ENCODE measurements at places on chromosomes 6 and 20.

DNA sequence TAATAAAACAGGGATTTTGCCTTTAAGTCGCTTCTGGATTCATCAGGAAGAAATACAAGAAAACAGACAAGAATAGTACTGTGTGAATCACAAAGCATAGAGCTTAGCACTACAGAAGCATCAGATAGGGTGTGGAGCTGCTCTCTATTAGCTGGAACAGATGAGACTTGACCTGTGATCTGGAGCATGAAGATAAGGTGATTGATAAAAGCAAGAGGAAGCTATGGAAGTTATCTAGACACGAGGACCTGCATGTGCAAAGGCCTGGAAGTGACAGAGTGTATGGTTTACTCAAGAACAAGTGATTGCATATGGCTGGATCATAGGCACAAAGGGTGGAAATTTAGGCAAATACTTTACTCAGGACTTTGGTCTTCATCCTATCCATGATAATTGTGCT, 112.9 kb upstream of the MLIP start:
- no peak for DNase-seq

DNA sequence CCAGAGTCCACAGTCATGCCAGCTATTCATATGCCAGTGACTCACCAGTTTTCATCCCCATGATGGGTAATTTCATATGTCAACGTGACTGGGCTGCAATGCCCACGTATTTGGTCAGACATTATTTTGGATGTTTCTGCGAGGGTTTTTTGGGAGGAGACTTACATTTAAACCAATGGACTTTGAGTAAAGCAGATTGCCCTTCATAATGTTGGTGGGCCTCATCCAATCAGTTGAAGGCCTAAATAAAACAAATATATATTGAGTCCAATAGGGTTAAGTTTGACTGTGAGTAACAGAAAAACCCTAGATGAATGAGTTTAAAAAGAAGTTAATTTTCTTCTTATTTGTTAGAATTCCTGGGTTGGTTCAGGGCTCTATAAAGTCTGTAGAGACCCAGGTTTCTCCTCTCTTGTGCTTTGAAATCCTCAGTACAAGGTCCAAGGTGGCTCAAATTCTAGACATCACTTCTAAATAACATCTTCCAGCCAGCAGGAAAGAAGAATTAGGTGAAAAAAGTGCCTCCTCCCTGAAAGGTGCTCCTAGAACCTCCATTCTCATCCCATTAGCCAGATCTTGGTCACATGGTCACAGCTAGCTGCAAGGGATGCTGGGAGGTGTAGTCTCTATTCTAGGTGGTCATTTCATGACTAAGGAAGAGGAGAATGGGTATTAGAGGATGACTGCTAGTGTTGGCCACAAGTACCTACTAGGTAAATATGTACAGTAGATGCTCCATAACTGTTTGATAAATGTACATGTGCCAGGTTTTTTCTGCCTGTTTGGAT, 16.7 kb upstream of the NEDD9 start:
- DNase-seq: no peak

- no peak for DNase-seq
These were observed 274.5 kb upstream of the NRSN1 start for GRCh38 chr6:23851522-23851921.

GRCh38 chr20:15654208-15654649, 919.0 kb downstream of the KIF16B start:
- peak; percentile 55 for DNase-seq

- no peak for DNase-seq
These were observed 23.9 kb upstream of the RALGAPA2 start for GRCh38 chr20:20736303-20736702.

GRCh38 chr6:88856566-88856965, 106.9 kb downstream of the RNGTT start:
- DNase-seq: peak; percentile 11

GRCh38 chr20:3777716-3778629, 3.3 kb downstream of the SPEF1 start:
- DNase-seq: no peak

GRCh38 chr20:16378712-16379370, 194.4 kb downstream of the KIF16B start:
- DNase-seq: no peak

DNA sequence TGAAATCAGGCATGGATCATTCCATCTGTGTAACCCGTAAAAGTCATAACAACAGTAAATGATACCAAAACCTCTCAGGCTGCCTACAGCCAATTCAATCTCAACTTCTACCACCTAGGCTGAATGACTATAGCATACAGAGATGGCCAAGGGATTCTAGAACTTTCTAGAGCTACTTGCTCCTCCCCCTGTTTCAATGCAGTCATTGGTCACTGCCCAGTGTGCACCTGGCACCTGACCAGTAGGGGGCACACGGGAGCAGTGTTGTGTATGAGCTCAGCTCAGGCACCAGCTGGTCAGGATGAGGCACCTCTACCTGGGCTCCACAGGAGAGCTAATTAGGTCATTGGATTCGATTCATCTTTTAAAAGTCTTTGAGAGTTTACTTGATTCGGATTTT, 86.2 kb downstream of the PLEKHG1 start:
- DNase-seq: no peak

- no peak for DNase-seq
These were observed 77.1 kb downstream of the CTNNBL1 start for GRCh38 chr20:37770908-37771307.

GRCh38 chr6:3251462-3252314, 7.1 kb upstream of the PSMG4 start:
- DNase-seq: peak; percentile 72

GRCh38 chr6:109182578-109182977, 87.3 kb downstream of the CEP57L1 start:
- DNase-seq: no peak

DNA sequence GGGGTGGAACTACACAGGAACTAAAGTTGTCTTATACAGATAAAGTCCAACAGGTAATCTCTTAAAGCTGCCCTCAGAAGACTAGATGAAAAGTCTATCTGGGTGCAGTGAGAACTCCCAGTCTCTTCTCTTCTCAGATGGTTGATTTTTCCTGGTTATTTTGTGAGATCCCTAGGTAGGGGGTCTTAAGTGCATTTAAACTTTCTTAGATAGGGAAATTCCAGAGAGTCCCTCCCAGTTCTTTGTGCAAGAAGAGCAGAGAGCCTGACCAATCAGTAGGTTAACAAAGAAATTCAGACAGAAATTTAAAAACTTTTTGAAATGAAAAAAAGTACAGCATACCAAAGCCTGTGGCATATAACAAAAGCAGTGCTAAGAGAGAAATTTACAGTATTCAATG, 2.0 kb upstream of the GABRR2 start:
- no peak for DNase-seq

- no peak for DNase-seq
These were observed 75.1 kb upstream of the BHLHE23 start for GRCh38 chr20:63081831-63082230.

GRCh38 chr6:140921366-140922226, 1211.1 kb upstream of the GJE1 start:
- DNase-seq: peak; percentile 87

DNA sequence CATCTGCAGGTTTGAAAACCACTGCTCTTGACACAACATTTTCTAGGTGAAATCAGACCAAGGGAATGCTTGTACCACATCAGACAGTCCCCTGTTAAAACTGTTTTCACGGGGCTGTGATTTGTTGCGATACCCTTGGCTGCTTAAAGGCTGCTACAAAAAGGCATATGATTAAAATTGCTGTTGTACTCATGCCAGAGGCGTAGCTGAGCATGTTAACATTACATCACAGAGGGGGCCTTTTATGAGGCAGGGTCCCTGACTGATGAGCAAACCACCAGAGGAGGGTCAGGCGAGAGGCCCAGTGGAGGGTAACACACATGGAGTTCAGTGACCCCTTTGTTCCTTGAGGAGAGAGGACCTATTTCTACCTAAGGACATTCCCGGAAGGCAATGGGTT, 70.4 kb upstream of the CDYL start:
- no peak for DNase-seq

GRCh38 chr6:39157511-39157910, 42.5 kb upstream of the SAYSD1 start:
- DNase-seq: no peak

GRCh38 chr20:21548390-21549035, 34.6 kb upstream of the NKX2-2 start:
- no peak for DNase-seq

- DNase-seq: no peak
These were observed 48.1 kb downstream of the SYNJ2 start for GRCh38 chr6:158029668-158030230.

- peak; percentile 86 for DNase-seq
These were observed 766 bp upstream of the TBC1D22B start for GRCh38 chr6:37256692-37257319.

- DNase-seq: peak; percentile 44
These were observed 199.2 kb downstream of the ALDH8A1 start for GRCh38 chr6:134750669-134751068.

DNA sequence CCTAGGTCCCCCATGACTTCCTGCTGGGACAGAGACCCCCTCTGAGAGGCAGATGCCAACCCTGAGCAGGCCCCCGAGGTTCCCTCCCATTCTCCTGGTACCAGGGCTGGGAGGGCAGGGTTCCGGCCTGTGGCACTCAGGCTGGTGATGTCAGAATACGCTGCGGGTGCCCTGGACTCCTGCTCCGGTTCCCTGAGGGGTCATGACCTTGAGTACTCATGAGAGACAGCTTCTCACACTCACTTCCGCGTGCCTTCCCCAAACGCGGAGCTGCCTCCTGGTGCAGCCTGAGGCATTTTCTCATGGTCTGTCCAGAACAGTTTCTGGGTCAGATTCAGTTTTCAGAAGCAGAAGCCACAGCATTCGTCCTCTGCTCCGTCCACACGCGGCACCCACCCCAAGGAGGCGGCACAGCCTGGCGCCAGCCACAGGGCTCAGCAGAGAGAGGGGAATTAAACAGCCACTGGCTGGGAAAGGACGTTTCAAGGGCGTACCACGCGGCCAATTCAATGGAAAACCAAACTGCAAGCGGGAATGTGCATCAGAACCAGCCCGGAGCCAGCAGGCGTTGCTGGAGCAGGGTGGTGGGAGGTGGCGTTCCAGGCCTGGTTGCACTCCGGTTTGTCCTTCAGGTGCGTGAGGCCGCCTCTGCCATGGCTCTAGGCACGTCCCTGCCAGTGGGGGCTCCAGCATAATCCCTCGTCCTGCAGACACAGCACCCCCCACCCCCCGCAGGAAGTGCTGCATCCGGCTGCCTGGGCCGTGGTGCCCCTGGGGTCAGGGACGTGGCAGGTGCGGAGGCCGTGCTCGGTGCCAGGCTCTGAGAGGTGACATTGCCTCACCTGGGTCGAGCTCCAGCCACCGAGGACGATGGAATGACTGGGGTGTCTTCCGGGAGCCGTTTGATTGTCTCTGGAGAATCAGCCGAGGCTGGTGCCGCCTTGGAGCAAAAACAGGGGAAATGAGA, 58.3 kb upstream of the BHLHE23 start:
- DNase-seq: no peak

DNA sequence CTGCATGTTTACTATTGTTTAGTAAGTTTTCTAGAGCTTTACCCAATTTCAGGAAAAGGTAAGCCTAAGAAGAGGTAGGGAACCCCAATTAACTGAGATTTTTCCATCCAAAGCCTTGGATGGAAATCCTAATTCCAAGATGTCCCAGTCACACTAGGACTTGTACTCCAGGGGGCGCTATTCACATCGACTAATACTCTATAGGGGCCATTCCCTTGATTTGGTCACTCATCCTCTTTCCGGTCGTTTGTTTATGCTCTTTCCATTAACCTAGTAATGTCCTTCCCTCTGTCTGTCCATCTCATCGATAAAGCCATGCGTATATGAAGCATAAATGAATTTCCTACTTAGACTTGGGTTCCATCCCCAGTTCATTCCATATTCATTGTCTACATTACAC, 80.8 kb upstream of the FUCA2 start:
- DNase-seq: no peak

DNA sequence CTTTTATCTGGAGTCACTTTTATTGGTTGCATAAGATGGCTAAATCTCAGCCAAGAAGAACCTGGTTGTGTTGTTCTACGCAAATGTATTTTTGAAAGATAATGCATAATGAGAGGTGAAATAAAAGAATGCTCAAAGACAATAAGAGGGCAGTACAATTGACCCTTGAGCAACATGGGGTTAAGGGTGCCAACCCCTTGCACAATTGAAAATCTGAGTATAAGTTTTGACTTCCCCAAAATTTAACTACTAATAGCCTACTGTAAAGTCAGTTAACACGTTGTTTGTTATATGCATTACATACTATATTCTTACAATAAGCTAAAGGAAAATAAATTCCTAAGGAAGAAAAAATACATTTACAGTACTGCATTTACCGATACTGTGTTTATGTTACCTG, 5.9 kb downstream of the RNF146 start:
- DNase-seq: no peak

DNA sequence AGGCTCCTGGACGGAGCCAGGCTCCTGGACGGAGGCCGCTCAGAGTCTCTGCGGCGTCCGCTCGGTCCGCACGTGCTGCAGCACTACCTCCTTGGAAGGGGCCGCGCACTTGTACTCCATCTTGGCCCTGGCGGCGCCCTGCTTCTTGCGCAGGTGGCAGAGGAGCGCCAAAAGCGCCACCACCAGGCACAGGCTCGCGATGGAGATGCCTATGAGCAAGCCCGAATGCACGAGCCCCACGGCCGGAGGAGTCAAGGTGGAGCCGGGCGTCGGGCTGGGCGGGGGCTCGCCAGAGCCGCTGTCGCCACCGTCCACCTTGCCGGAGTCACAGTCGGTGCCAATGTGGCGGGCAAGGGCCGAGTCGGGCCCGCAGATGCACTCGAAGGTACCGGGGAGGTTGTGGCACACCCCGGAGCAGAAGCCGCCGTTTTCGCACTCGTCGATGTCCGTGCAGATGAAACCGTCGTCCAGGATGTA, 1.7 kb downstream of the THBD start:
- no peak for DNase-seq

DNA sequence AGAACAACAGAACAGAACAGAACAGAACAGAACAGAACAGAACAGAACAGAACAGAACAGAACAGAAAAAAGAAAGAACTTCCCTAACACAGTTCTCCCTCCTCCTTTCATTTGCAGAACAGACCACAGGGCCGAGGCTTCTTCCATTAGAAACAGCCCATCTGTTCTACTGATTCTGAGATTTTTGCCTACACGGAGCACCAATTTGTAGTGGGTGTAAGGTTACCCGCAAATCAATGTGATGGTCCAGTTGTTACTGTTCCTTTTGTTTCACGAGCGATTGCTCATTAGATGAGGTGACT, 734 bp upstream of the OGFRL1 start:
- DNase-seq: no peak

DNA sequence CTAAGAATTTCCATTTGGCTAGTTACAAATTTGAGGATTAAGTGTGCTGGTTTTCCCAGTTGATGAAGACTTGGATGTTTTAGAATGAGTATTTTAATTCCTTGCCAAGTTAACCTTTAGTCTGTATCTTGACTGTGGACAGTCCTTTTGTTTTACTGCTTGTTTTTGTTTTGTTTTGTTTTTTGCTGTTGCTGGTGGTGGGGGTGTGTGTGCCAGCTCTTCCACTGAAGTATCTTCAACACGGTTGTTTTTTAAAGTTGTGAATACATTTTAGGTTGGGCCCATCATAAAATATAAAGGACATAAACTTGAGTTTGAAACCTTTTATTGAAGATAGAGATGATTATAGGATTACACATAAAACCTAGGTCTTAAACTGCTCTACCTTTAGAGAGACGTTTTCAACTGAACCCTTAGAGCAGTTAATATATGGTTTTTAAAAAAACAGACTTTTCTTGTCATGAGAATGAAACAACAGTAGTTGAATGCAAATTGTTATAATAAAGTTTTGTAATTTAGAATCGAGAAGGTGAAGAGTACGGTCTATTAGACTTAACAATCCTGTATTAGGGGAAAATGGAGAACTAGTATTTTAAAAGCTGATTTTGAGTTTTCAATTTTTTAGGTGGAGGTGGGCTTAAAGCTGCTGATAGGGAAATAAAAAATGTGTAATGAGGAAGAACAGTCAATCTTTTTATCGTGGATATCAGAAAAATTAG, 4.0 kb downstream of the QKI start:
- DNase-seq: peak; percentile 38

GRCh38 chr20:40997116-40997515, 31.5 kb upstream of the TOP1 start:
- DNase-seq: no peak

Data from amniotic epithelial cell (primary cell).